ENCODE measurements at places on chromosomes 4 and X.

- DNase-seq = no peak
Measured at GRCh38 chrX:119424999-119425398, 25.9 kb downstream of the SLC25A43 start.

GRCh38 chr4:41839916-41840854 is 91.7 kb upstream of the PHOX2B start:
- no peak for DNase-seq

GRCh38 chr4:114217150-114217817 is 237.8 kb upstream of the ARSJ start:
- no peak for DNase-seq

- no peak for DNase-seq
Measured at GRCh38 chrX:149045645-149046210, 459.4 kb downstream of the IDS start.

DNA sequence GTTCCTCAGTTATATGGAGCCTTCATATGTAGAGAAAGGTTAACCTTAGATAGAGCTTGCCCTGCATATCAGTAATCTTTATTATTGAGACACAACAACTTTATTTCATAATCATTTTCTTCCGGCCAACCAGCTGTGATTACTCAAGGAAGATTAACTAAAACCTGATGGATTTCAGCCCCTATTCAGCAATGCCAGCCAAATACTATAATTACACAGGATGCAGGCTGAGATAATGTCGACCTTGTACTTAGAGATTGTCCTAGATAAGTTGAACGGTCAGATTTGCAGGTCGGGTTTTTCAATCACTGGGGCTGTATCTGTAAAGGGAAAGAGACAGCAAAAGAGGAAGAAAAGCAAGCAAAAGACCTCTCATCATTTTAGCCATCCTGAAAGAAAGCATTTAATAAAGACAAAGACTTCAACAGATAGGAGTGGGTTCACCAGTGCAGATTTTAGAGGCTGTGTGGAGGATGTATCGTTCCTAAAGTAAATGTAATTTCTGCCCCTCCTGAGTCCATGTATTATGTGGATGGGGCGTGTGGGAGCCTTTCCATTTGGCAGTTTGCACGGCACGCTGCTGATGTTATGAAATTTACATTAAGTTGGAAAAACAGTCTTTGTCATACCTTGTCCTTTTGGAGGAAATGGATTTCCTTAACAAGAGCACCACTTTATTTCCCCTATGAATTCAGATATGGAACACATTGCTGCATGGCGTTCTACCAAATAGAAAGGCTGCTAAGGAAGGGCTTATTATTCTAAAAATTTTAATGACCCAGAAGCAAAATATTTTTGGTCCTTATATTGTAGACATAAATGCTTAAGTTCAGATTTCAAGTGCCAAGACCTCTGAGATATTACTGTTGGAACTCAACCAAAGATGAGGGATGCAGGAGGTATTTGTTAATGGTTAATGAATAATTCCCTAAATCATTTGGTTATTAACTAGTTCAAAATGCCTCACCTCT is 496.7 kb downstream of the SPRY1 start:
- DNase-seq = no peak

DNA sequence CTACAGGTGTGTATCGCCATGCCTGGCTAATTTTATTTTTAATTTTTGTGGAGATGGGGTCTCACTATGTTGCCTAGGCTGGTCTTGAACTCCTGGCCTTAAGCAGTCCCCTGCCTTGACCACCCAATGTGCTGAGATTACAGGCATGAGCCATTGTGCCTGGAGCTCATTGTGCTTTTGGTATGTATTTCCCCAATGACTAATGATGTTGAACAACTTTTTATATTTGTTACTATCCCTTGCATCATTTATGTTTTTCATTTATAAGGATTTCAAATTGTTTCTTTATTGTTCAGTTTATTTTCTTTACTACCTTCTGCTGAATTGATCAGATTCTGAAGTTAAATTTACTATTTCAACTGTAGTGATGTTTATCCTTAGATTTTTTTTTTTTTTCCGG is 199.7 kb downstream of the CEP135 start:
- DNase-seq = no peak

- DNase-seq = peak; percentile 50
Measured at GRCh38 chr4:152935631-152936445, at the start of gene FHDC1. Gene FHDC1 (plus strand): TSS chr4:152936323. CDS start chr4:152943058, 6,735 bp downstream.

DNA sequence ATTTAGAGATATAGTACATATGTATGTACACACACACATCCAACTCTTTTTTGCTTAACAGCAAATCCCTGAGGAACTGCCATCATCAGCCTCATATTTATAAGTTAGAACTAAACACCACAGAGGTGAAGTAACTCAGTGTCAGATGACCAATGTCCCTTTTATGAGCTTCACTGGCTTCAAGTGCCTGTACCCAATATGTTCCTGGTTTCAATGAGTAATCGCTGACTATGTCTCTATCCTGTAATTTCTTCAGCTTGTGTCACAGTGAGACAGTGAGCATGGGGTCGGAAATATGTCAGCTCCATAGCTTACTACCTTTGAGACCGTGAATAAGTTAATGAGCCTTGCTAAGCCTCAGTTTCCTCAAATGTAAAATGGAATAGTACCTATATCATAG is 136.2 kb upstream of the RASGEF1B start:
- DNase-seq = no peak

DNA sequence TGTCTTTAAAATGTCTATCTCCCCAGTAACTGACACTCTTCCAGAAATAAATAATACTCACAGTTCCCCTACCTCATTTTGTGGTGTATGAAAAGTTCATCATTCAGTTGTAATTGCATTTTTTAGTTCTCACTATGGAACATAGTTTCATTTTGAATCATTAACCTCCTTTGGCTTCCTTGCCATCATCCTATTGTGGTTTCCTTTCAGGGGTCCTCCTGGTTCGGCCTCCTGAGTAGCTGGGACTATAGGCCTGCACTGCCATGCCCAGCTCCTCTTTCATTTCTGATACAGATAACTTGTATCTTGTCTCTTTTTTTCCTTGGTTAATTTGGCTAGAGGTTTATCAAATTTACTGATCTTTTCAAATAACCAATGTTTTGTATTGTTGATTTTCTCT is 23.1 kb upstream of the BLTP1 start:
- no peak for DNase-seq

- no peak for DNase-seq
Measured at GRCh38 chr4:91099666-91100065, 972.5 kb downstream of the CCSER1 start.

- no peak for DNase-seq
Measured at GRCh38 chr4:88802138-88802537, 104.5 kb upstream of the NAP1L5 start.

- no peak for DNase-seq
Measured at GRCh38 chr4:79199743-79200142, 126.1 kb downstream of the NAA11 start.

DNA sequence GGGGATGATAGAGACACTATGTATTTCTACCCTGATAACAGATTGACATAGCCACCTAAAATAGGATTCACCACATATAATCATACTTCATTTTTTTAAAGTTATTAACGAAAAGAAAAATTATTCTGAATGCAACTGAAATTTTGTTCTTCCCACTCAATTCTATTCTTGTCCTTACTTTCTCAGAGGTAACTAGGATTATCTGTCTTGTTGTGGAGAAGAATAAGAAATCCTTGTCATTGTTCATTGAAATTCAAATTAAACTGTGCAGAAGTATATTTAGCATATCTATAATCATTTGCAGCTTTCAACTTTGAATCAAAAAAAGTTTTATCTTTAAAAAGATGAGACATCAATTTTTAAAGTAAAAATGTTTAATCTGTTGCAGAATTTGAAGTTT is 40.4 kb upstream of the PRR27 start:
- no peak for DNase-seq

DNA sequence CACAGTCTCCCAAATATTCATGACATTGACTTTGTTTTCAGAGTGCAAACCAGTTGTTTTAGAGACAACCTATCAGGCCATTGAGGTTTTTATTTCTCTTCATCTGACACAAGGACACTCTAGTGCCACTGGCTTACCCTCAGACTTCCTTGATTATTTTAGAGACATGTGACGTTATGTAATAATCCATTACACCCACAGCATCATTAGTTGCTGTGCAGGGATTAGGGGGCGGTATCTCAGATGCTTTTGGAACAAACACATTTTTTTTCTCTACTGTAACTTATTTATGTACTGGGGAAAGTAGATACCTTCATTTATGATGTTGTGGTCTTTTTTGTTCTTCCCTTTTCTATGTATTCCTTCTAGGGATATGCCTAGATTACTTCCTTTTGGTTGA is 2293.1 kb downstream of the PCDH7 start:
- no peak for DNase-seq

GRCh38 chr4:40923316-40924095 is 173.8 kb downstream of the NSUN7 start:
- DNase-seq = no peak

- DNase-seq = no peak
Measured at GRCh38 chr4:123477711-123478209, 81.2 kb downstream of the SPRY1 start.

DNA sequence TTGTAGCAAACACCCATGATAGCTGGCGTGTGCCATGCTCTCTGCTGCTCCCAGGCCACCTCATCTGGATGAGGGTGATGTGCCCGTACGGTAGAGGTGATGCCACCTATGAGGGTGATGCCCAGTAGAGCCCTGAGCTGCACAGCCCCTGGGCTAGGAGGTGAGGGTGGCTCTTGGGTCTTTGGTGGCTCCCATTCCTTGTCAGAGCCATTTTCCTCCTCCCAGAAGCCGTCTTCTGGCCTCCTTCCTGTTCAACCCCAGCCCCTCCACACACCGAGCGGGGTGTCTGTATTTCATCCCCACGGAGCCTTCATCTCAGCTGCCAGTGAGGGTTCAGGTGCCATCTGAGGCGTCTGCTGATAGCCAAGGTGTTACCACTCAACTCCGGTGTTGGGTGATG is 12.0 kb upstream of the TNIP2 start:
- DNase-seq = no peak

- no peak for DNase-seq
Measured at GRCh38 chrX:71367396-71367795, 1.2 kb downstream of the TAF1 start.

DNA sequence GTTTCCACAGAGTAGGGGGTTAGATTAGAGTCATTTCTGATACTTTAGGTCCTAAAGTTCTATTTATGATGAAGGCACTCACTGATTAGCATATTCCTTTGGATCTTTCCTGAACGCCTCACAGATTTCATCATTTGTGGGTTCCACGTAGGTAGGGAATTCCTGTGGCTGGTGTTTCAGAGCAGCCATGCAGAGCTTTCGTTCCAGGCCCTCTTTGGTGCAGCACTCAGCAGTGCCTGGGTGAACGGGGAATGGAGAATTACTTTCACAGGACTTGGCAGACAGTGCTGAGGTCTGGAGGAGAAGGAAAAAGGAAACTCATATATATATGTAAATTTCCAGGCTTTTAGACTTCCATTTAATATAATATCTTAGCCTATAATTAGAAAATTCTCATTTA is 18.5 kb downstream of the GC start:
- DNase-seq = no peak
